Keratinocyte (primary cell): ENCODE measurements at places on chromosomes 3 and 15.

GRCh38 chr3:71857956-71858355 is 73.0 kb upstream of the PROK2 start:
- H3K27me3 ChIP-seq, result peaks cover 4% of the 10 kb centered on the region
- H3K27ac ChIP-seq, result no peak overlapping the region
- no peaks in the 10 kb centered on the region for H3K4me1 ChIP-seq
- no peaks in the 10 kb centered on the region for H3K36me3 ChIP-seq
- no peak overlapping the region for H3K4me3 ChIP-seq

- no peak for DNase-seq
- no peaks in the 10 kb centered on the region for H3K27me3 ChIP-seq
- no peaks in the 10 kb centered on the region for H3K36me3 ChIP-seq
- H3K4me3 ChIP-seq, result no peak overlapping the region
Measured at GRCh38 chr3:117282566-117282965, 573.0 kb downstream of the TUSC7 start.

GRCh38 chr3:39277893-39278615 is 1.8 kb downstream of the CX3CR1 start:
- H3K4me3 ChIP-seq, result no peak overlapping the region
- H3K36me3 ChIP-seq, result no peaks in the 10 kb centered on the region
- H3K27me3 ChIP-seq, result no peaks in the 10 kb centered on the region
- H3K4me1 ChIP-seq, result no peaks in the 10 kb centered on the region

GRCh38 chr3:148763986-148764935 is 63.4 kb upstream of the CPB1 start:
- no peak for DNase-seq
- H3K27me3 ChIP-seq, result no peaks in the 10 kb centered on the region
- no peaks in the 10 kb centered on the region for H3K4me1 ChIP-seq
- no peak overlapping the region for H3K27ac ChIP-seq
